GM13977 (cell line): ENCODE measurements at places on chromosomes 3 and 15.

- no peak for DNase-seq
Measured at GRCh38 chr3:124783696-124784095, 53.4 kb downstream of the UMPS start.

GRCh38 chr15:90075420-90076289, 26.6 kb downstream of the IDH2 start:
- DNase-seq: no peak

DNA sequence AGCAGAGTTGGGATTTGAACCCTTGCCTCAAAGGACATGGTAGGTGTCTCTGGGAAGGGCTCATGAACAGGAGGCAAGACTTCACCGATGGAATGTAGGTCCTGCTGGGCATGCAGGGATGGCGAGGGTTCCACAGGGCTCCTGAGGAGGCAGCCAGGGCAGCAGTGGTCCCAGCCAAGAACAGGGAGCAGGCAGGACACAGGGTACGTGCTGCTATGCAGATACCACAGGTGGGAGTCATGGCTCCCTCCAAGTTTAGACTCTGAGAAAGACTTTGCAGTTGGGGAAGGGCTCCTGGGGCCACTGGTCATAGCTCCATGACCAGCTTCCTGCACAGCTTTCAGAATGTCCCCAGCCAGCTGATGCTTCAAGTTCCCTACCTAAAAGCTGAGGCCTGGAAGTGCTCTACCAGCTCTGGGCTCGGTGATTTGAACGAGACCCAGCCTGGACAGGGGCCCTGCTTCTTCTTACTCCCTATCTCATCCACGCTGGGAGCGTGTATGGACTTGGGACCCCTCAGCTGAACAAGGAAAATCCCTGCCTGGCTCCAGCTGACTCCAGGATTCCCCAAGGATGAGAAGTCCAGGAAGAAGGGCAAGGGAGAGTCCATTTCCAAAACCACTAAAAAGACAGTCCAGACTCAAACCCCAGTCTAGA, 747 bp downstream of the MYL3 start:
- no peak for DNase-seq

DNA sequence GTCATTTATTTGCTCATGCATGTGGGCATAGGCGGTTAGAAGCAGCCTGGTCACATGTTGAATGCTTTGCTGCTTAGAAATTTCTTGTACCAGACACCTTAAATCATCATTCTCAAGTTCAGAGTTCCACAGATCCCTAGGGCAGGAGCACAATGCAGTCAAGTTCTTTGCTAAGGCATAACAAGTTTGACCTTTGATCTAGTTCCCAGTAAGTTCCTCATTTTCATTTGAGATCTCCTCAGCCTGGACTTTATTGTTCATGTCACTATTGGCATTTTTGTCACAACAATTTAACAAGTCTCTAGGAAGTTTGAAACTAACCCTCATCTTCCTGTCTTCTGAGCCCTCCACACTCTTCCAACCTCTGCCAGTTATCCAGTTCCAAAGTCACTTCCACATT, 22.8 kb downstream of the HGD start:
- DNase-seq: no peak
